Regular cardiac myocyte (primary cell): ENCODE measurements at places on chromosomes 2 and 18. TPM values are rescaled to one million over a fixed set of nuclear protein-coding genes. Genes with fewer than 3 reads are reported as not detected.

Gene RAD51AP2
- under 0.01 TPM in 2 replicates for total RNA-seq

Gene HOXD8
- 0.38 and 0.85 TPM in 2 replicates for total RNA-seq

Gene LRP1B
- total RNA-seq = under 0.01 TPM in 2 replicates

Gene DSC1
- total RNA-seq = under 0.01 TPM in 1 of 2 replicates, not detected in the other

Gene TNFAIP6
- total RNA-seq = 34.5 and 69.3 TPM in 2 replicates

Gene ELMOD3
- 14.2 and 19.2 TPM in 2 replicates for total RNA-seq

Gene ACMSD
- total RNA-seq = 0.28 TPM in 1 of 2 replicates, not detected in the other

Gene SAG
- not detected in 2 replicates for total RNA-seq

Gene TEKT4
- total RNA-seq = not detected in 2 replicates

Gene RAB31
- total RNA-seq = 41.4 and 55.6 TPM in 2 replicates

Gene SH3RF3
- total RNA-seq = 2.8 and 2.9 TPM in 2 replicates

Gene SOWAHC
- 13.8 and 24.3 TPM in 2 replicates for total RNA-seq

Gene NGEF
- total RNA-seq = 0.28 and 1.9 TPM in 2 replicates

Gene MAL
- total RNA-seq = 0.85 and 0.96 TPM in 2 replicates

Gene TMEM37
- under 0.01 and 0.19 TPM in 2 replicates for total RNA-seq

Gene SLC23A3
- 0.58 and 1.7 TPM in 2 replicates for total RNA-seq

Gene ALK
- under 0.01 TPM in 1 of 2 replicates, not detected in the other for total RNA-seq

Gene MYOM1
- 0.38 and 5.6 TPM in 2 replicates for total RNA-seq

Gene ALLC
- total RNA-seq = under 0.01 TPM in 1 of 2 replicates, not detected in the other

Gene SYT4
- total RNA-seq = not detected in 2 replicates

Gene TEX44
- not detected in 2 replicates for total RNA-seq

Gene LCT
- under 0.01 TPM in 1 of 2 replicates, not detected in the other for total RNA-seq

Gene SGPP2
- under 0.01 and 0.28 TPM in 2 replicates for total RNA-seq

Gene PPP1R7
- total RNA-seq = 53.3 and 126 TPM in 2 replicates

Gene ZC3H6
- total RNA-seq = 1.5 and 5.1 TPM in 2 replicates

Gene CHRNG
- total RNA-seq = not detected in 2 replicates

Gene IL1A
- 8.2 and 15.5 TPM in 2 replicates for total RNA-seq

Gene EN1
- total RNA-seq = not detected in 2 replicates

Gene CRYGC
- not detected in 2 replicates for total RNA-seq

Gene LYG2
- not detected in 2 replicates for total RNA-seq

Gene TACR1
- total RNA-seq = 0.19 and 0.56 TPM in 2 replicates

Gene SLC5A7
- total RNA-seq = not detected in 2 replicates

Gene RAB17
- 0.19 and 0.56 TPM in 2 replicates for total RNA-seq

Gene SLC4A5
- total RNA-seq = under 0.01 TPM in 1 of 2 replicates, not detected in the other

Gene CDH19
- 1.3 and 2.0 TPM in 2 replicates for total RNA-seq

Gene OTOS
- not detected in 2 replicates for total RNA-seq

Gene ARHGEF4
- 0.58 and 4.5 TPM in 2 replicates for total RNA-seq

Gene GPR39
- 2.3 and 2.8 TPM in 2 replicates for total RNA-seq

Gene RAB6C
- total RNA-seq = under 0.01 TPM in 1 of 2 replicates, not detected in the other

Gene GPR45
- not detected in 2 replicates for total RNA-seq

Gene BMP10
- not detected in 2 replicates for total RNA-seq

Gene GNLY
- total RNA-seq = not detected in 2 replicates

Gene C2orf15
- total RNA-seq = 0.19 and 0.28 TPM in 2 replicates

Gene NYAP2
- not detected in 2 replicates for total RNA-seq

Gene CTNNA2
- under 0.01 TPM in 1 of 2 replicates, not detected in the other for total RNA-seq

Gene RNU2-63P
- not detected in 2 replicates for total RNA-seq
